ENCODE measurements at places on chromosomes 3 and 15. TPM values are rescaled to one million over a fixed set of nuclear protein-coding genes. Genes with fewer than 3 reads are reported as not detected.

DNA sequence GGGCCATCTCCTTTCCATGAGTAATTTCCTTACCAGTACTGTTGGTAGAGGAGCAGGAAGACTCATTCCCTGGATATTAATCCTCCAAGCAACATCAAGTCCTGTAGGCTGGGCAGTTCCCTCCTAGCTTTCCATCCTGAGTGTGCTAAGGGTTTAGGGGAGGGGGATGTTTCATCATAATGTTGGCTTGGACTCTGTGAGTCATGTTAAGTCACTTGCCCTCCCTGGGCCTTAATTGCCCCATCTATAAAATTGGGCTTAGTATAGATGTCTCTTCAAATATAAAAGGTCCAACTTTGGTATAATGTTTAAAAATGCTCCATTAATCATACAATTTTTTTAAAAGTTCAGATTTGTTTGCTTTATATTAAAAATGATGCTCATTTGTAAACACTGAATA, 52.7 kb downstream of the TLE3 start:
- DNase-seq, result no peak

- no peak for DNase-seq
Observed at GRCh38 chr3:125160606-125161371, 51.8 kb downstream of the SLC12A8 start.

- DNase-seq, result no peak
Observed at GRCh38 chr15:101210058-101210457, 41.8 kb downstream of the CHSY1 start.

GRCh38 chr15:80419546-80419945, 15.4 kb downstream of the ARNT2 start:
- no peak for DNase-seq

- no peak for DNase-seq
Observed at GRCh38 chr15:92665100-92665555, 9.6 kb upstream of the FAM174B start.

DNA sequence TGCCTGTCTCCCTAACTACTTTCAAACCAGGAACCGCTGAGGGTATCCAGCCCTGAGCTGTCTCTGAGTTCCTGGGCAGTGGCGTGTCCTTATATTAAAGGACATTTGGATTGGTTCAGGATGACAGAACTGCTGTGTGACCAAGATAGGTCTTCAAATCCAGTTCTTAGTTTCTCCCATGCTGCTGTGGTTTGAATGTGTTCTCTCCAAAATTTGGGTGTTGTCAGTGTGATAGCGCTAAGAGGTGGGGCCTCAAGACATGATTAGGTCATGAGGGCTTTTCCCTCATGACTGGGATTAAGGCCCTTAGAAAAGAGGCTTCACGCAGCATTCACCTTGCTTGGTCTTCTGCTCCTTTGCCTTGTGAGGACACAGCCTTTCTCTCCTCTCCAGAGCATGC, 376.5 kb upstream of the TPM1 start:
- DNase-seq, result no peak

DNA sequence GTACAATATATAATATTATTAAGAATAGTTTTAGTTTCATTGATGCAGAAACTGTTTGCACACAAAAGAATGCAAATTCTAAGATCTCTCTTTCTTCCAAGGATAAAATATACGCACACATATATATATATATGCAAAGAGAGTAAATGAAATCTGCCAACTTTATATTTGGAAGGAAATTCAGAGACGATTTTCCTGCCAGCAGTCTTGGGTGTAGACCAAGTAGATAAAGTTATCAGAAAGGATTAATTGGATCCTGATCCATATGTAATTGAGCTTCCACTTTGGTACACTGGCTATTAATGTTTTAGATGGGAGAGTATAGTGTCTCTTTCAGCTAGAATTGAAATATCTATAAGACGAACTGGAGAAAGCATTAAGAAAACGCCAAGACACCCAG, 295.4 kb upstream of the IL12A start:
- no peak for DNase-seq

DNA sequence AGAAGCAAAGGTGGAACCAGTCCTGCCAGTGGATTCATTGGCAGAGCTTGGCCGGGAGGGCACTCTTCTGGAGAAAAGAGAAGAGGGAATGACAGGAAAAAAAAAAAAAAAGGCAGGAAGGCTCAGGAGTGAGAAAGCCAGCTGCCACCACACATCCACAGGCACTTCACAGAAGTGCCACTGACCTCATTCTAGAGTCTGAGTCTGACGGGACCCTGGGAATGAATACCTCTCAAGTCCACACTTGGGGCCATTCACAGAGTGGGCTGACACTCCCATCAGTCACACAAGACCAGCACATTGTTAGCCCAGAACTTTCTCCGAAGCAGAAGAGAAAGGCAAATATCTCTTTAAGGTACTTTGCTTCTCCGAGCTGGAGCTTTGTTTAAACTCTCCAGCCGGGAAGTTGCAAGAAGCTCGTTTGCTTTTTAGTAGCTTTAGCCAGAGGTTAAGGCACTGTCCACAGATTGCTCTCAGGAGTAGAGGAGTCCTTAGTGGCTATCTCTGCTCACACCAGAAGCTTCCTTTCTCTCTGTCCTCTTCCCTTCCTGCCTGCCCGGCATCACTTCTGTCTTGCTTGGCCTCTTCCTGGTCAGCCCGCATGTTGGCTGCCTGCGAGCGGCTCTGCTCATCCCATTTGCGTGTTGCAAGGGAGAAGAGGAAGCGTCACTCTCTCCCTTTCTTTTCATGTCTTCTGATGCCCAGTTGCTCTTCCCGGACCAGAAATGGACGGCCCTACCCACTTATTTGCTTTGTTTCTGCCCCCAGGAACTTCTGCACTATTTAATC, 53.8 kb downstream of the CMTM6 start:
- no peak for DNase-seq

- DNase-seq, result no peak
Observed at GRCh38 chr3:171514466-171514865, 54.3 kb upstream of the TNIK start.

- no peak for DNase-seq
Observed at GRCh38 chr3:150830094-150830681, 67.2 kb upstream of the SIAH2 start.

- DNase-seq, result no peak
Observed at GRCh38 chr3:13578251-13578650, 29.3 kb downstream of the FBLN2 start.

DNA sequence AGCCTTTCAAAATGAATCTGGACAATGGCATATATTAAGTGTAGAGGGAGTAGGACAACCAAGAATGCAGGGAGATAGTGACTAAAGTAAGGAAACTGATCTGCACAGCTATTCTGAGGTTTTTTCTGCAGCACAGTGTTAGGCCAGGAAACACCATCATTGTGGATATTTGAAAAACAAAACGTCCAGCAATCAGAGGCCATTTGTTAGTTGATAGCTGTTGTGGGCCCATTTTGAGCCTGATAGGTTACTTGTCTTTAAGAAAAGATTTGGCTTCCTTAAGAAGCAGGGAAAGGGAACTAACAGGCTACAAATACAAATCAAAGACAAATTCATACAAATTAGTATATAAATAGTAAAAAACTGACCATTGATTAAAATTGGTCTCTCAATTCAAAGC, 375.8 kb upstream of the ARL6 start:
- DNase-seq, result no peak

The CPNE4 gene
- not detected for total RNA-seq

The POLQ gene
- 27.0 TPM for total RNA-seq

The TMC3 gene
- not detected for total RNA-seq
